ENCODE measurements at places on chromosomes 7 and 10.

DNA sequence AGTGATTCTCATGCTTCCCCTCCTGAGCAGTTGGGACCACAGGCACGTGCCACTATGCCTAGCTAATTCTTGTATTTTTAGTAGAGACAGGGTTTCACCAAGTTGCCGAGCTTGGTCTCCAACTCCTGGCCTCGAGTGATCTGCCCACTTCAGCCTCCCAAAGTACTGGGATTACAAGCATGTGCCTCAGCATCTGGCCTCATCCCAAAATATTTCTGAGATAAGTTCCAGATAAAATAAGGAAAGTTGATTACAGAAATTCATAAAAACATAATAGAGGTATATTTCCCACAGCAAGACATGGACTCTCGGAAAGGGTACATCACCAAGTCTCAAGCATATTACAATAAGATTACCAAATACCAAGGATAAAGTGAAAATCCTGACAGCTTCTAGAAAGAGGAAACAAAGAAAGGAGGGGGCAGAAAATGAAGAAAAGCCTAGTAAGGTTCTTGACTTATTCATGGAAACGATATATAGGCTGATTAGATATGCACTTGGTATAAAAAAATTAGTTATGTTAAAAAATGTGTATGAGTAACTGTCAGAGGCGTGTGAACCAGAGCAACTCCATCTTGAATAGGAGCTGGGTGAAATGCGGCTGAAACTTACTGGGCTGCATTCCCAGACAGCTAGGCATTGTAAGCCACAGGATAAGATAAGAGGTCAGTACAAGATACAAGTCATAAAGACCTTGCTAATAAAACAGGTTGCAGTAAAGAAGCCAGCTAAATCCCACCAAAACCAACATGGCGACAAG, 35.0 kb downstream of the IQUB start:
- DNase-seq, result no peak

DNA sequence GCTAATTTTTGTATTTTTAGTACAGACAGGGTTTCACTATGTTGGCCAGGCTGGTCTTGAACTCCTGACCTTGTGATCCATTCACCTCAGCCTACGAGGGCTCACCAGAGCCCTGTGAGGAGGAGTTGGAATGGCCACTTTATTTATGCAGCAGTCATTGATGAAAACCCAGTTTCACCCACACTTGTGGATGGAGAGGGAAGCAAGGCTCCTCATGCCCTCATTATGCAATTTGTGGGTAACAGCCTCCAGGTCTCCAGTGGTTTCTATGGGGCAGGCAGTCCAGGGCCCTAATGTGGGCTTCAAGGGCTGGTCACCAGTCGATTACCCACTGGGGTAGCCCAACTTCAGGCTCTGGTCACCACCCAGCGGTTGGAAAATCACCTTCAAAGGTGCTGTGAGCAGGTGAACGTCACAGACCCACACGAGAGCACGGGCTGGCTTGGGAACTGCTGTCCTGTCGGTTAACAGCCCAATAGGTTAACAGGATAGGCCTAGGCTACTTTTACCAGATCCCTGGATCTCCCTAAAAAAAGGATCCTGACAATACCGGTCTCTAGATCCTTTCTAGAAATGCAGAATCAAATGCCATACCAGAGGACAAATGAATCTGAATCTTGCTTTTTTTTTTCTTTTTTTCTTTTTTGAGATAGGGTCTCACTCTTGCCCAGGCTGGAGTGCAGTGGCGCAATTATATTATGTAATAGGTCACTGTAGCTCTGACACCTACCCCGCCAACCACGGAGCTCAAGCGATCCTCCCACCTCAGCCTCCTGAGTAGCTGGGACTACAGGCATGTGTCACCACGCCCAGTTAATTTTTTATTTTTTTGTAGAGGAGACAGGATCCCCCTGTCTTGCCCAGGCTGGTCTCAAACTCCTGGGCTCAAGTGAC, 97.8 kb downstream of the SLC37A3 start:
- no peak for DNase-seq

DNA sequence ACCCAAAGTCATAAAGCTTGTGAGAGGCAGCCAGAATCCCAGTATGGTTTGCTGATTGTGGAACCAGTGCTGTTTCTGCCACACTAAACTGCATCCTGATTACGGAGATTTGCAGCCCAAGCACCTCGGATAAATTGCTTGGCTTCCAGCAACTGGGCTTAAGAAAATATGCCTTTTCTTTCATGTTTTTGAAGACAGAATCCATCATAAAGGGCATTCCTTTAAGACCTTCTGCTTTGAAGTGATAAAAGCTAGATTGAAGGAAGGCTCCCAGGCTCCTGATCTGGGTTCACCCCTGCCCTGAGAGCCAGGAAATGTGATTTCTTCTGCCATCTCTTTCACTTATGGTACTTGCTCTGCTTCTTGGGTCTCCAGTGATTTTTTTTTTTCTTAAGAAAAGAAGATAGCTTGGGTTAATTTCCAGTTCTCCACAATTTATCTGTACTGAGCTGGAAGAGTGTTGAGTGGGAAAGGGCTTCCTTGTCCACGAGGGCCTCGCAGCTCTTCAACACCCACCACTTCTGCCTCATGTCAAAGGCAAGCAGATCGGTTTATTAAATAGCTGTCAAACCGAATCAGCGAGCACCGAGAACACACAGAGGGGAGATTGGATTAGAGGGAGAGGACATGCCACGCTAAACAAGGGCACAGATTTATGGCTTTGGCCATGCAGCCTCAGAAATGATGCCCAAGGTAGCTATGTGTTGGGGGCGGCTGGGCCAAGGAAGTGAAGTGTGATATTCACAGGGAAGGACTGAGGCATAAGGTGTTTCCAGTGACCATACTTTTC, 94.9 kb upstream of the TBX20 start:
- no peak for DNase-seq

GRCh38 chr10:17387861-17388503, 66.4 kb downstream of the ST8SIA6 start:
- DNase-seq, result no peak

DNA sequence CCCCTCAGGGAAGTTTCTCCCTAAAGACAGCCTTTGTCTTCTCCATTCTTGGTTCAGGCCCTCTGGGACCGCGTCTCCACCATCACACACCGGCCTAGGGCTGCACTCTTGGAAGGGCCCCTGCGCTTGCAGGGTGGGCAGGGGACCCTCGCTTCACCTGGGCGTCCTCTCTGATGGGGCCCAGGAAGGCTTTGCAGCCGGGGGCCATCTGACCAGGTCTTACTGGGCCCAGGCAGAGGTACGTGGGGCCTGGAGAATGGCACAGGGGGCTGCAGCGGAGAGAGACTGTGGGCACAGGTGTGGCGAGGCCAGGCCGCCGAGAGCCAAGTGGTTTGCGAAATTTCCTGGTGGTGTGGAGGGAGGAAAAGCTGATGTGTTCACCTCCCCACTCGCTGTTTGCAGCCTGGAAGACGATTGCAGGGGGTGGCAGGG, 44.4 kb downstream of the ALOX5 start:
- DNase-seq, result no peak

DNA sequence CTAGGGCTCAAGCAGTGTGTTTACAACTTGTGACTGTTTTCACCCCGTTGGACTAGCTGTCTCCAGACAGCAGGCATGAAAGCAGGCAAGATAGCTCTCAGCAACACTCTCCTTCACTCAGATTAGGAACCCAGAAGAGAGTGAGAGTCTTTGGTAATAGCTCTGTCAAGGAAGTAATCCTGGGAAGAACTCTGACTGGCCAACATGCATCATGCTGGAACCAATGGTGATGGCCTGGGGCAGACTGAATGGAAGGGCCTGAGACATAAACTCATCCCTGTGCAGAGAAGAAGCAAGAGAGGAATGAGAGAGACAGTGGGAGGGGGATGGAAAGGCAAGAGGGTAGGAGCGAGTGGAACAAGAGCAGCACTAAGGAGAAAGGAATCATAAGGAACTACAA, 48.9 kb downstream of the AKR1D1 start:
- DNase-seq, result no peak

DNA sequence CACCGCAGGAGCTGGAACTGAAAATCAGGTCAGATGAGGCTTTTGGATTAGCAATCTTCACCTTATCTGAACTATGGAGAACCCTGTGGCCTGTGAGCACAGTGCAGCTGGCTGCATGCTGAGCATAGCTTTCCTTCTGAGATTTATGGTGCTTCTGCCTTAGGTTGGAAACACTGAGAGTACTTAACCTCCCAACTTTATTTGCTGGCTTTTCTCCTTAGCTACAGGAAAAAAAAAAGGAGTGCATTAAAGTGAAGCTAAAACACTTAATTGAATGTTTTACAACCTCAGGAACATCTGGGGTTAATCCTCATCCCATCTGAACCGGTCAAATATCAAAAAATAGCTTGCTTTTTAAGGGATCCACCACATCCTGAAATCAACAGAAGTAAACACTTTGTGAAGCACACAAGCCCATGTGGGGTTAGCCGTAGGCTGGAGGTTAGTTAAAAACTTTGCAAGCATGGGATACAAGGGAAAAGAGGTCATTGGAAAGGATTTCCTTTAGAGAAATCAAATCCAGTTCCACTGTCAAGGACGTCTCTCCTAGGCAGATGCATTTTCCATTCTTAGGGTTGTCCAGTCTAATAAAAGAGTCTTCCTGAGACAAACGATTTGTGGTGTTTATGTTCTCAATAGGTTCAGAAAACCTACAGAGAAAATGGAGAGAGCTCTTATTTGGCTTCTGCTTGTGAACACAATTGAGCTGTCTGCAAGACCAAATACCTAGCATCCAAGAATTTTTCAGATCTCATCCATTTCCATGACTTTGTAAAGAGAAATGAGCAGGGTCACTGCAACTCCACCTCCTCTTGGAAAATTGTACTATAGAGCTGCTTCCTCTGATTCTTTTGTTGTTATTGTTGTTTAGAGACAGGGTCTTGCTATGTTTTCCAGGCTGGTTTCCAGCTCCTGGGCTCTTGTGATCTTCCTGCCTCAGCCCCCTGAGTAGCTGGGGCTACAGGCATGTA, 470.4 kb upstream of the IGFBP3 start:
- no peak for DNase-seq

GRCh38 chr7:68246189-68246633, 1249.6 kb downstream of the TYW1 start:
- no peak for DNase-seq

DNA sequence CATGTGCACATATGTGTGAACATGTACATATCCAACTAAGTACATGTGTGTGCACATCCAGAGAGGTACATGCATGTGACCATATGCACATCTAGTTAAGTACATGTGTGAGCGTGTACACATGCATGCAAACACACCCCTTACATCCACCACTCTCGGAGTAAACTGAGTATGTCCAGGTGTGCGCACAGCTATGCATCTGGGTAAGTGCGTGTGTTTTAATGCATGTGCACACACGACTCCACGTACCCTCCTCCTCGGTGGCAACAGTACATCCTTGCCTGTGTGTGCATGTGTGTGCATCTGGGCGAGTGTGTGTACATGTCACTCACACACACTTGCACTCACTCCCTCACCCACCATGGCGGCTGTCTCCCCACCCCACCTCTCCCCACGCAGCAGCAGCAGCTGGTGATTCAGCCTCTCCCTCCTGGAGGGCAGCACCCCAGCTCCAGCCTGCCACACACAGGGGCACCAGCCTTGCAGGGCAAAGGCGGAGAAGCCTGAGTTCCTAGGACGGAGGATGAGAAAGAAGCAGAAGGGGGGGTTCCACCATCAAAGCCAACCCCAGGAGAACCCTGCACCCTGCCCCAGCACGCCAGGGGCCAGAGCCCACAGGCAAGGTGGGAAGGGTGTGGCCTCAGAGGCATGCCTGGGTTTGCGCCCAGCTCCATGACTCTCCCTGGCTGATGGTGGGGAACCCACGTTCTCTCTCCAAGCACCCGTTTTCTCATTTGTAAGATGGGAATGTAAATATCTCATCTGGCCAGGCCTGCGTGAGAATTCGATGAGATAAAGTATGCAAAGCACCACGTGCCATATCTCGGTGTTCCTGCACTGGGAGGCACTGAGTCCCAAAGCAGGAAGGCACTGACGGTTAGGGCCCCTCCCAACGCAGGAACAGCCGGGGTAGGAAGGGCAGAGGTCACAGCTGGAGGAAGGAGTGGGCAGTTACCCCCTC, 27.7 kb upstream of the DNAAF5 start:
- no peak for DNase-seq

DNA sequence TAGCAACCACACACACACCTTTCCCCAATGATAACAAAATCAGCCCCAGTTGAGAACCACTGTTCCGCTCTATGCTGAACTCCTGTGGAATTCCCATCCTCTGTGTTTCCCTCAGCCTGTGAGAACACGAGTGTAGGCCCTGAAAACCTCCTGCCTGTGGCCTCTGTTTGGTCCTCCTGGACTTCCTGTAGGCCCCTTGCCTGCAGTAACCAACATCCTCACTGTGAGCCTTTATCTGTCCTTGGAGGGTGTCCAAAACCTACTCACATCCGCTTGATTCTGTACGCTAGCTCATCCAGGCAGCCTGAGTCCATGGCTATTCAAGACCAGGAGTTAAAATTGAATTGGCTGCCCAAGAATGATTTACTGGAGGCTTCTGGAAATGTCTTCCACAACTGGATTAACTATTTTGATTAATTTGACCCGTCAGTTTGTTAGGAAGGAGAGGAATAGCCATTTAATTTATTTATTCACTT, 149.8 kb downstream of the AKR1D1 start:
- DNase-seq, result no peak

GRCh38 chr7:110922906-110923305, 168.0 kb upstream of the LRRN3 start:
- DNase-seq, result no peak

GRCh38 chr7:150466477-150466876, 16.0 kb downstream of the GIMAP8 start:
- no peak for DNase-seq

Data from GM12891 (cell line).